ENCODE measurements at places on chromosomes 7 and 10.

GRCh38 chr10:97714401-97715258, 1.1 kb downstream of the MARVELD1 start:
- no peak for DNase-seq

DNA sequence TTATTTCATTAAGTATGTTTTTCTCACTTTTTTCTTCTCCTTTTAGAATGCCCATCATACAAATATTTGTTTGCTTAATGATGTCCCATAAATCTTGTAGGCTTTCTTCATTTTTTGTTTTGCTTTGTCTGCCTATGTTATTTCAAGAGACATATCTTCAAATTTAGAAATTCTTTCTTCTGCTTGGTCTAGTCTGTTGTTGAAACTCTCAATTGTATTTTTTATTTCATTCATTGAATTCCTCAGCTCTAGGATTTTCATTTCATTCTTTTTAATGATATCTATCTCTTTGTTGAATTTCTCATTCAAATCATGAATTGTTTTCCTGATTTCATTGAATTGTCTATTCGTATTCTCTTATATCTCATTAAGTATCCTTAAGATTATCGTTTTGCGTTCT, 125.1 kb upstream of the VIPR2 start:
- DNase-seq: no peak

DNA sequence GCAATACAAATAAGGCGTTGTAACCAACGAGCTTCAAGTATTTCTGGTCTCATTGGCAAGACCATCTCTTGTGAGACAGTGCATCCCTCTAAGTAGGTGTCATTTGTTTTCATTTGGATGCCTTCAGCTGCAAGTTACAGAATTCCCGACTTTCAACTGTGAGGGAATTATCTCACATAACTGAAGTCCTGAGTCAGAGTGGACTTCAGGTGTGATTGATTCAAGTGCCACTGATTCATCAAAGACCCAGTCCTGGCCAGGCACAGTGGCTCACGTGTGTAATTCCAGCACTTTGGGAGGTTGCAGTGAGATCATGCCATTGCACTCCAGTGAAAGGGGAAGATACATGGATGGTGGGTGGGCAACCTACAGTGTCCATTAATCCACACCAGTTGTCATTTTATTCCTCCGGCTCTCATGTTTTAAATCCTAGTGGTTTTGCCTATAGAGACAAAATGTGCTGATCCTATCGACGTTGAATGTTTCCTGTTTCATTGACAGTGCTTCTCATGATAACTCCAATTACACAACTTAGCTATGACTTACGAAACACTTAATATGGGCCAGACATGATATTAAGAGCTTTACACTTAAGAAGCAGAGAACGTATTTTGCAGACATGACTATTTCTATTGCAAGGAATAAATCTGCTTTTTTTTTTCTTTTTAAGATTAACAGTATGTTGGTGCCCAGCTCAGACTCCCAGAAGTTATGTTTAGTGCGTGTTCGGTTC, 268.0 kb downstream of the FRMD4A start:
- DNase-seq: no peak

DNA sequence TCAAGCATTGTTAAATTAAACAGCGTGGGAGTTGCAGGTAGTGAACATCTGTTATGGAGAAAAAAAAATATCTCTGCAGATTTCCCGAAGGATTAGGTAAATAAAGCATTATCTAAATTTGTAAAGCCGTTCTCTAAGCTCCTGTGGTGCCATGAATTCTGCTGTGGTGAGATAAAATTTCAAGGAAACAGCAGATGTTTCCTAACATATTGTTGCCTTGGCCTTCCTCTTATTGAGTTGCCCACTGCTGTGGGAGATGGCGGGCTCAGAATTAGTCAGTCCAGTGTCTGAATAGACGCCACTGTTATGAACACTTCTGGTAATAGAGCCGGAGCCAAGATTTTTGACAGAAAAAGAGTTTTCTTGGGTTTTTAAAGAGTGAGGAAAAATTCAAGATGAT, 82.6 kb upstream of the ELMO1 start:
- no peak for DNase-seq

GRCh38 chr10:29630205-29631048, 4.3 kb downstream of the SVIL start:
- no peak for DNase-seq

DNA sequence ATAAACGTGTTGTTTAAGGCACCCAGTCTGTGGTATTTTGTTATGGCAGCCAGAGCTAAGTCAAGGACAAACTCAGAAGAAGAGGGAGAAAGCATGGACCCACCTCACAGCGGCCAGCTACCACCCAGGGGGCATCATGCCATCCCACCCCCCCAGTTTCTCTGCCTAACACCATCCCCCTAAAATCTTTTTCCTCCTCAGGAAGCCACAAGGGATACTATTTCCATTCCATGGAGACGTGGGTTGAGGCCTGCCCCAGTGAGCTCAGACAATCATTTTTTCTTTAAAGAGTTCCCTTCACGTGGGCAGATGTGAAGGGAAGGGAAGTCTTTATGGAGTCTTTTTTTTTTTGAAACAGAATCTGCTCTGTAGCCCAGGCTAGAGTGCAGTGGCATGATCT, 131.8 kb downstream of the FGFR2 start:
- no peak for DNase-seq

DNA sequence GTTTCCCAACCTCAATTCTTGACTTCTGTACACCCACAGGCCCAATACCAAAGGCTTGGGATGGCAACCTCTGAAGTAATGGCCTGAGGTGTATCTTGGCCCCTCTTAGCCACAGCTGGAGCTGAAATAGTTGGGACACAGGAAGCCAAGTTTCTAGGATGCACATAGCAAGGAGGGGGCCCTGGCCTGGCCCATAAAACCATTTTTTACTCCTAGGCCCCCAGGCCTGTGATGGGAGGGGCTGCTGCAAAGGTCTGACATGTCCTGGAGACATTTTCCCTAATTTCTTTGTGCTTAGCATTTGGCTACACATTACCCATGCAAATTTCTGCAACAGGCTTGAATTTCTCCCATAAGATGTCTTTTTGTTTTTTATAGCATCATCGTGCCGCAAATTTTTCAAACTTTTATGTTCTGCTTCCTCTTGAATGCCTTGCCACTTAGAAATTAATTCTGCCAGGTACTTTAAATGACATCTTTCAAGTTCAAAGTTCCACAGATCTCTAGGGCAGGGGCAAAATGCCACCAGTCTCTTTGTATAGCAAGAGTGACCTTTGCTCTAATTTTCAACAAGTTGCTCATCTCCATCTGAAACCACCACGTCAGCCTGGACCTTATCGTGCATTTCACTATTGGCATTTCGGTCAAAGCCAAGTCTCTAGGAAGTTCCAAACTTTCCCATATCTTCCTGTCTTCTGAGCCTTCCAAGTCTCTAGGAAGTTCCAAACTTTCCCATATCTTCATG, 490.8 kb downstream of the IPMK start:
- no peak for DNase-seq

DNA sequence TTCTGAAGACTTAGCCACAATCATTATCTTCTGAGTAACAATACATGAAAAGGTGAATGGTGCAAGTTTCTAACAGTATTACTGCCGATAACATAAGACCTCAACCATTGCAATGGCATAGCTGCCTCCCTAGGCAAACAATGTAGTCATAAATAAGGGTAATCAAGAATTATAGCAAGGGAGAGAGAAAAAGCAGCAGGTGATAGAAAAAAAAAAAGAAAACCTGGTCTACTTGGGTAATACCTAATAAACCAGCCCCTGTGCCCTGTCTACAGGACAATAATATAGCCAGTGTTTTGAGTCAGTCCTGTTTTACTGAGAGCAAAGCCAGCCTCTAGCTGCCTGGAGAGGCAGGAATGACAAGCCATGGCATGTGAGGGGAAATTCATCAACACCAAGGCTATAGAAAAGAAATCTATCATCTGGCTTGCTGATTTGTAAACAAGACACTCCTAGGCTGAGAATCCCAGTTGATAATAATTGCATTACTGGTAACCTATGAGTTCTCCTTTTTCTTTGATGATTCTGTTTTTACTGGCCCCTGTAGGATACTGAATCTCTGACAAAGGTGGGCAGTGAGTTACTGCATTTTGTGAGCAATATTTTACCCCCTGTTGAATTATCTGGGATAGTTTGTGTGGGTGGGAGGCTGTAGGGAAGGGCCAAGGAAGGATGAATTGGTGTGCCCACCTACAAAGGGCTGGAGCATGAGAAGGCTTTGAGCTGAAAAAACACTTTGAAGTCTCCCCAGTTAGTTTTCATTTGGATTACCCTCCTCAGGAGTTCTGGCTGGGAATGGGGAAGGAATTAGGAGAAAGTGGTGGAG, 1.7 kb upstream of the WEE2 start:
- no peak for DNase-seq

DNA sequence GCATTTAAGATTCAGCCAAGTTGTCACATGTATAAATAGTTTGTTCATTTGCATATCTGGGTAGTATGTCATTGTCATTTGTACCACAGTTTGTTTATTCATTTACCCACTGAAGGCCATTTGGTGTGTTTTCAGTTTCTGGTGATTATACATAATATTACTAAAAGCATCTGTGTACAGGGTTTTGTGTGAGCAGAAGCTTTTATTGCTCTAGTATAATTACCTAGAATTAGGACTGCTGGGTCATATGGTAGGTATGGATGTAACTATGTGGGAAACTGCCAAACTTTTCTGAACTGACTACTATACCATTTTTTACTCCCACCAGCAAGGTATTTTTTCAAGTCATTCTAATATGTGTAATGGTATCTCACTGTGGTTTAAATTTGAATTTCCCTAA, 584.0 kb upstream of the GHITM start:
- DNase-seq: no peak

GRCh38 chr7:101241015-101241363, 3.4 kb upstream of the CLDN15 start:
- DNase-seq: no peak

DNA sequence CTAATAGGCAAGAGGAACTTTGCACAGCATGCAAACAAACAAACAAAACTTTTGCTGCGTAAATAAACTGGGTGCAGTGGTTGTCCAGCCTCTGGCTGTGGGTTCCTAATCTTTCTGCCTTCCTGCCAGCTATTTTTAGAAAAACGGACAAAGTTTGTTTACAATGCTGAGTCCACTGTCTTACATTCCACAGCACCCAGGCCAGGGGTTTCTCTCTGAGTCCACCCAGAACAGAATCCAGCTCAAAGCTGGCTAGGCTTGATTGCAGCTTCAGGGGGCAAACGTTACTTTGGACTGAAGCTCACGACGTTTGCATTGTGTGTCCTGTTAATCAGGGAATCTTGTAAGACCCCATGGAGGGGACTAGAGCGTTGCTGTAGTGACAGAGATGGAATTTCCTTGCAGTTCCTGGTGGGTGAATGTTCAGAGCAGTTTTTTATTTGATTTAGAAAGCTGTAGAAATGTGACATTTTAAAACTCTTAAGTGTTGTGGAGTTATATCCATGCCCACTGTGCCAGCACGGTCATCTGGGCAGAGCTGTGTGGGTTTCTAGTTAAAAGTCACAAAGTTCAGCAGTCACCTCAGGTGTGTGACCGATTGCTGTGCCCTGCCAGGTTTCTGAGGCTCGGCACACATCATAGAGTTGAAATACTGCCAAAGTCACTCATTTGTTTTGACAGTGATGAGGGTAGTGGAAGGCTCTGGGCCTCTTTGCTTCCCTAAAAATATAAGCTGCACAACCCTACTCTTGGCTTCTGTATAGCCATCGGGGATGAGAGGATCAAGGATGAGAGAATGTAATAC, 247.0 kb downstream of the STK31 start:
- DNase-seq: no peak

DNA sequence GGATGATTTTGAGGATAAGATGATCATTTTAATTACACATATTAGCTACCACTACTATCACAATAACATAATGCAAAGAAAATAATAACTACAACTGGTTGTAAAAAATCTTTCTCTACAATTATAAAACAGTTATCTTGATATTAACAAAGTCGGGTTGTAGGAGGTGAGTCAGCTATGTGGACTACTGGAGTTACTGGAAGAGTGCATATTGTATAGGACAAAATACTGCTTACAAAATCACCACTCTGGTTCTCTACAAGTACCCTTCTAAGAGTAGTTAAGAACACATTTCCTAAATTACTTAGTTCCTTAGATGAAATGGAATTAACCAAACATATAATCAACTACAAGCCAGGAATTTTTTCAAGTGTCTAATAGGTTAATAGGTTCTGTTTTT, 74.1 kb downstream of the HYCC1 start:
- no peak for DNase-seq

GRCh38 chr10:31822150-31822549, 106.5 kb downstream of the ARHGAP12 start:
- no peak for DNase-seq

GRCh38 chr10:132961787-132962622, 19.6 kb upstream of the CFAP46 start:
- peak; percentile 45 for DNase-seq

DNA sequence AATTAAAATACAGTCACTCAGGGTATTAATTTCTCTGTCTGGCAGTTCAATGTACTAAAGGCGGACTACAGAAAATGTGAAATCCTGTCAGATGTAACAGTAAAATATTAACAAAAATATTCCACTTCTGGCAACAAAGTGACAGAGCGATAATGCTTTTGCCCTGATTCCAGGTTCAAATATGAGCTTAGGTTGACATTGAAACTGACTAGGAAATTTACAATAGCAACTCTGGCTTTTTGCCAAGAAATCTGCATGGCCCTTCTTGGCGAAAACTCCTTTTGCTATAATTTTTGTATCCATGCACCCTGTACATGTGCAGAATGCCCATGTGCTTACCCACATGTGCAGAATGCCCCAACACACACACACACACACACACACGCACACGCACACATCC, 552.2 kb downstream of the MDFIC start:
- DNase-seq: no peak

DNA sequence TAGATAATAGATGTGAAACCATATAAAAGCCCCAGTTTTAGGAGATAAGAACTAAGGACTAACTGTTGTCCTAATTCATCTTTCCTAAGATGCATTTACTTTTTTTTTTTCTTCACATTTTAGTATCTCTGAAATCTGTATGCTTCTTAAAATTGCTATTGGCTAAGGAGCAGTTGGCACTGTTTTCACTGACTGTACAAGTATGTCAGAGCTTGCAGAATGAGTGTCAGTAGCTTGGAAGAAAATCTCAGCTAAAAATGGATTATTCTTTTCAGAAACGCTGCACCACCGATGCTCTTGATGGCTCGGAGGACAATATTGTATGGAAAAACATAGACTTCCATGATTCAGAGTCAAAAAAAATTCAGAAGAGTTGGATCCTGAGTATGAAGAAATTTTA, 91.1 kb upstream of the DNAJB12 start:
- DNase-seq: no peak
